OCI-M1 (cell line): ENCODE measurements at places on chromosomes 13 and 19.

DNA sequence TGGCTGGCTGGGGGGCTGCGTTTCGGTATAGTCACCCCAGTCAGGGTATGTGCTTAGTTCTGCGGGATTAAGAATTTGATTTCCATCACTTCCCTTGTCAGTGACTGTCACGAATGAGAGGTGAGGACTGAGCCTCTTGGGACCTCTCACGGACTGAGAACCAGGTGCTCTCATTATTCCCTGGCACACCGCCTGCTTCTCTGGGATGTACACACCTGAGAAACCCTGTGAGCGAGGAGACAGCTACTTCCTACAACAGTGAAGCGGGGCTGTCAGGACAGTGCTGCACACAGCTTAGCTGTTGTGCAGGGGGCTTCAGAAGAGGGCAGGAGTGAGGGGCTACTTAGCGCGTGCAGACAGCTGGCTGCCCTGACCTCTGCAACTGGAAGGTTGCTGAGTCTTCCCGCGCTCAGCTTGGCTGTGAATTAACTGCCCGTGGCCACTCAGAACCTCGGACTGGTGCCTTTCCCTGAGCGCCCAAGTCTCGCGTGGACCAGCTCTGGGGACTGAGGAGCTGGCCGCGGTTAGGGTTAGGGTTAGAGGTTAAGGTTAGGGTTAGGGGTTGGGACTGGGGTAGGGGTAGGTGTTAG lies 65.3 kb upstream of the MCF2L start:
- no peak for DNase-seq

DNA sequence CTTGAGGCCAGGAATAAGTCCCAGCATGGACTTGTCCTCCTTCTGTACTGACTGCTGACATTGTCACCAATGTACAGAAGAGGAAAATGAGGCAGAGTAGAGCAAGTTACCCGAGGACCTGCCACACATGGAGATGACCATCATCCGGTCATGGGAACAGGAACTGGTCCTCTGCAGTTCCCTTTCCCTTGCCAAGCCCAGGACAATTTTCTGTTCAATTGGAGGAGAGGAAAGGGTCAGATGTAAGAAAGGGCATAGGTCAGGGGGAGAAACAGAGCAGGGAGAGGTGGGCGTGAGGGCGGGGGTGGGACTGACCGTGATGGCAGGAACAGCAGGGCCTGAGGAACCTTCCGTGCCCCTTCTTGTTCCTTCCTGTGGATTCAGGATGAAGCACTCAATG lies 18.6 kb downstream of the PHLDB3 start:
- DNase-seq: no peak

GRCh38 chr19:54526972-54527371 lies 24.3 kb downstream of the LAIR2 start:
- no peak for DNase-seq

- peak; percentile 76 for DNase-seq
Observed at GRCh38 chr19:7904074-7905020, 670 bp downstream of the MAP2K7 start.

DNA sequence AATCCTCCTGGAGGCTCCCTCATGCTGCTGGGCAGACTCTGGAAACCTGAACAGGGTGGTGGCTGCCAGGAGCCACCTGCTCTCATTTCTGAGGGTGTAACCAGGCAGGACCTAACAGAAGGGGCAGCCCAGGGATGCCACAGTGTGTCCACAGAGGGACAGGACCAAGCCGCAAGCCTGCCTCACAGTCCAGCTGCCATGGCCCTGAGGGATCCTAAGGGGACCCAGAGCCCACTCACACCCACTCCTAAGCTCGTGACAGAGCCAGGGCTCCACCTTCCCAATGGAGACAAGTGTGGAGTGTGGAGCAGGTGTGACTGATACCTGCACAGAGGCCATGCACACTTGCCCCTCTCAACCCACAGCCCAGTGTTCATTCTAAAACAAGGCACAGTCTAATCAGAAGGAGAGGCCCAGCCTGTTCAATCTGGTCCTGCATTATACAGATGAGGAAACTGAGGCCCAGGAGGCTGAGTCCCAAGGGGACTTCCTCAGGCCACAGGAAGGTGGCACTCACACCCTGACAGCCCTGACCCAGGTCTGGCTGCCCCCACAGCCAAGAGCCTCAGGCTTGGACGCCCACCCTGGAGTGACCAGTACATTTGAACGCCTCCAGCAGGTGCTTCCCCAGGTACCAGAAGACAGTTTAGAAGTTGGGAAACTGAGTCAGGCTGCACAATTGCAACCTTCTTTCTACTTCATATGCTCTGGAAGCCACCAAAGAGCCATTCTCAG lies 220.1 kb downstream of the TUBA3C start:
- DNase-seq: no peak
